ENCODE measurements at places on chromosomes 7 and 10. TPM values are rescaled to one million over a fixed set of nuclear protein-coding genes. Genes with fewer than 3 reads are reported as not detected.

DNA sequence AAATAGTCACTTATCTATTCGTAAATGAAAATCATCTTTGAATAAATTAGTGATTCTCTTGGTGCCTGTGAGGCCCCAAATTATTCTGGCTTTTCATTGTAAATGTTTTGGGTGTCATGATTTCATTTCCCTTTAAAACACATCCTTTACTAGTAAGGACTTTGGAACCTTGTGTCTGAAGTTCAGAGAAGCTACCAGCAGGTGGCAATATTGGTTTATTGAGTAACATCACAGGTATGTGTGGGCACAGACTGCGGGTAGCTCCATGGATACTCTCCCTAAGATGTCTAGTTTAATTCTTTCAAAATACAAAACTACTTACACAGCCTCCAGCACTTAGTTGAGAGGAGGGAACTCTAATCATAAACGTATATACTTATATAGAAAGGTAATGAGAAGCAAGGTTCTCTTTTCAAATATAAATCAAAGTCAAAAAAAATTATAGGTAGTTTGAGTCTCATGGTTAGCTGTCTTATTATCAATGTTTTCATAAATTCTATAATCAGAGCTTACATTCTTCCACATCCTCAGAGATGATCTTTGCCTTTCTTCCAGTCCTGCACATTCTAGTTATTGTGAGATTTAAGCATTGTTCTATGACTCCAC is 449.6 kb downstream of the GRM8 start:
- DNase-seq, result peak; percentile 69

GRCh38 chr10:63547628-63548360 is 26.6 kb downstream of the REEP3 start:
- DNase-seq, result no peak

The CLDN4 gene
- total RNA-seq, result 24.9 TPM

GRCh38 chr10:44180321-44181168 is 204.4 kb downstream of the CXCL12 start:
- no peak for DNase-seq

- DNase-seq, result no peak
Measured at GRCh38 chr7:36949711-36950600, 225.7 kb upstream of the AOAH start.

DNA sequence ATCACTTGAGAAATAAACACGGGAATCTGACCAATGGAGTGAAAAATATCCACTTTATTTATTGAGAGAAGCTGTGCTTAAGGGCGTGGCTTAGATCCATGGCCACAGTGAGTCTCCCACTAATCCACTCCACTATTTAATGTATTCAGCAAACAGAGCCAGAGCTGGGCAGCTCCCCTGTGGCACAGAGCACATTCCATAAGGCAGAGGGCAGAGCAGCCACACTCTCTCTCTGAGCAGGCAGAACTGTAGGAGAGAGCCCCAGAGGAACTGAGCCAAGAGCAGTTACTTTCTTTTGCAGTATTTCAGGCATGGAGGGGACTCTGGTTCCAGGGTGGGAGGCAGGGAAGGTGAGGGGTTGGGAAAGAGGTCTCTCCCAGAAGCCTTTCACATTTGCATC is 106.0 kb downstream of the GALNT17 start:
- DNase-seq, result peak; percentile 34

GRCh38 chr7:92150450-92151017 is 16.3 kb upstream of the CYP51A1 start:
- no peak for DNase-seq

DNA sequence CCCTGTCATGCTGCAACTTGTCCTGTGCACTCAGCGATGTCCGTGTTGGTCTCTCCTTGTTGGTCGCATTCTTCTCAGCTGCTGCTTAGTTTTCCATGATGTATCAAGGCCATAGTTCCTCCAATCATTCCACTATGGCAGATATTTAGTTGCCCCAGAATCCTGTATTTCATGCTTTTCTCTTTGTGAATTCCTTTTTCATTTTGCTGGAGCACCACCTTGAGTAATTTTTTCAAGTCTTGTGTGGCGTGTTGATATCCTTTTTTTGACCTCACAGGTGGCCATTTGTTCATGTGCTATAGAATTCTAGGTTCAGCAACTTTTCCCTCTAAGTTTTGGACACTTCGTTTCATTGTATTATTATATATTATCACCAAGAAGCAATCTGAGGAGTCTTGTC is 42.7 kb upstream of the MNX1 start:
- no peak for DNase-seq

The ASIC3 gene
- total RNA-seq, result 1.1 TPM

GRCh38 chr7:40057292-40057691 is 77.1 kb downstream of the MPLKIP start:
- DNase-seq, result no peak

GRCh38 chr7:82057476-82057875 is 287.6 kb upstream of the HGF start:
- no peak for DNase-seq

The SLC16A12 gene
- total RNA-seq, result 0.10 TPM
